Trophoblast cell (in vitro differentiated cells and primary cell): ENCODE measurements at places on chromosomes 7 and 10.

DNA sequence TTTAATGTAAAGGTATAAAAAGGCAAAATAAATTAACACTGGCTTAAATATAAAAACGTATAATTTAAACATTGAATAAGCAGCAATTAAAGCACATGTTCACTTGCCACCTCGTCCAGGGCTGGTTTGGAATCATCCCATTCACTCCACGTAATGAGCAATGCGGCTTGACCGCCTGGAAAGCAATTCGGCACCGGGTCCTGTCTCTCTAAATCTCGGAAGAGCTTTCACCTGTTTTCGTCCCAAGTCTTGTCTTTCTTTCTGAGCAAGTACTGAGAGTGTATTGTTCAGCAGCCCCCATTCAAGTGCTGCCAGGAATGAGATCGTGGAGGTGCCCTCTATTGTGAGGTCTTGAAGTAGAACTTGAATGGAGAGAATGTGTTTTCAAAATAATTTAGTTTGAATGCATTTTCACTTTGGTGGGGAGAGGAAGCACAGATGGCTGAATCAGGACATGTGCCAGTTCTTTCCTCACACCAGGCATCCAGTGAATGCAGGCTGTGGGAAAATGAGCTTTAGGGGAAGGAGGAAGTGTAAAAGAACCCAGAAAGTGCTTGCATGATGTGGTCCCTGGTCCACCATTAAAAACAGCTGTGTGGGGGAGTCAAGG is 515.2 kb downstream of the REEP3 start:
- no peak for DNase-seq

GRCh38 chr10:30637881-30638467 is 8.4 kb upstream of the LYZL2 start:
- DNase-seq = peak; percentile 68

- DNase-seq = no peak
These were observed 694.1 kb downstream of the ANKRD7 start for GRCh38 chr7:118918556-118918955.

DNA sequence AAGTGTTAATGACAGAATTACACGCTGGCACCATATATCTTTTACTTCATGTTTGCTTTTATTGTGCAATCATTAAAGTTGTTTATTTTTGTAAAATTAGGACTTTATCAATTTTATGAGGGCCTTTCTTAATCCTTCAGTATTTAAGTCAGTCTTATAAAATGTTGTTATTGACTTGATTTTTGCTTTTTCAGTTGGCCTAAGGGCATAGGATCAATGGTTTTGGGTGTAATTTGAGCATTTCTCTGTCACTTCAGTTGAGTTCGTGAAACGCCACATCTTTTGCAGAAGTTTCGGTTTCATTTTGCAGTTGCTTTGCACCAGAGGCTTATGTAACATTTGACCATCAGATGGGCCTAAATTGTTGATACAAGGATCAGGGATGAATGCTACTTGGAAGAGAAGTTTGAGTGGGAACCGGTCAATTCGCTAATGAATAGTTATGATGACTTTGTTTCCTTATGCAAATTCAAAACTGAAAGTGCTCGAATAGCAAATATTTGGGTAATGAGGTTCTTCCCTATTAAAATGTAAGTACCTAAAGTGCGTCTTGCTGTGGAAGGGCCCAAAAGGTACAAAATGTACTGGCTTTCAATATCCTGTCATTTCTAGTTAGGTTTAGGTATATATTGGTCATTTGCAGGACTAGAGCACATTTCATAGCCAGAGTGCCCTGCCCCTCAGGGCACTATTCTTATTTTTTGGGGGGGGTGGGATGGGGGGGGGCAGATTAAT is 340.9 kb downstream of the LRMDA start:
- no peak for DNase-seq

DNA sequence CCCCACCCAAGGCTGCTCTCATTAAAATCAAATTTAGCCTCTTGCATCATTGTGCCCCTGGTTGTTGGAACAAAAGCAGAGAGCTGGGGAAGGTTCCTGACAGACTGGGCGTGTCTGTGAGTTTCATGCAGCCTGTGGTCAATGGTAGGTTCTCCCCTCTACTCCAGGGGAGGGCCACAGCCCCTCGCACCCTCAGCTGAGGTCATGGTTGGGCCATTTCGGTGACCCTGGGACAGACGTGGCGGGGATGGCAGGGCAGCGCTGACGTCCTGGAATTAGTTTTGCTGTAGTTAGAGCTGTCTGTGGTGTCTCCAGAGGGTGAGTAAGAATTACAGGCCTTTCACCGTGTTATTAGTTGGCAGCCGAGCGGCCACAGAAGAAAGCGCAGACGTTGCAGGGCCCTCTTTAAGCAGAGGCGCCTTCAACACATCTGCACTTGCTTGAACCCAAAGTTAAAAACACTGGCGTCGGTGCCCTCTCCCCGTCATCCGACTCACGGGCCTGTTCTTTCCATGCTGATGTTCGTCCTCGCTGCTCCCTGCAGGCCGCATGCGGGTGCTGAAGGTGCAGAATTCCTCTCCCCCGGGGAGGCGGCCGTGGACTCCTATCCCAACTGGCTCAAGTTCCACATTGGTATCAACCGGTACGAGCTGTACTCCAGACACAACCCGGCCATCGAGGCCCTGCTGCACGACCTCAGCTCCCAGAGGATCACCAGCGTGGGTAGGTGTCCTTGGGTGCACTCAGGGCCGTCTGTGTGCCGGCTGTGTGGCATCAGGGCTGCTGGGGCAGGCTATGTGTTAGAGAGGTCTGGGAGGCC is 2.8 kb downstream of the FAM20C start:
- DNase-seq = no peak

DNA sequence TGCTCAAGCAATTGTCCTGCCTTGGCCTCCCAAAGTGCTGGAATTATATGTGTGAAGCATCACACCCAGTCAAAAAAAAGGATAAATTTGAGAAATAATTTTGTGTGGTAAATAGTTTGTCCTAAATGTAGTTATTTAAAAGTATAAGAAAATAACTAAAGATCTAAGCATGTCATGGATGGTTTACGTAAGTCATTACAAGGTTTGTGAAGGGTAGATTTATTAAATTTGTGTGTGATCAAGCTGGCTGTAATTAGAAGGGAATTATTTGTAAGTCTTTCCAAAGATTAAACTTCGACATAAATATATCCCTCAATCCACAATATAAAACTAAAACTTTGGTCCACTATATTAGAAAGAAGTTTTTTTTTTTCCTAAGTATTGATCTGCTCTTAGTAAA is 28.6 kb downstream of the ORC5 start:
- no peak for DNase-seq

- DNase-seq = no peak
These were observed 18.7 kb downstream of the HERPUD2 start for GRCh38 chr7:35676211-35676610.

DNA sequence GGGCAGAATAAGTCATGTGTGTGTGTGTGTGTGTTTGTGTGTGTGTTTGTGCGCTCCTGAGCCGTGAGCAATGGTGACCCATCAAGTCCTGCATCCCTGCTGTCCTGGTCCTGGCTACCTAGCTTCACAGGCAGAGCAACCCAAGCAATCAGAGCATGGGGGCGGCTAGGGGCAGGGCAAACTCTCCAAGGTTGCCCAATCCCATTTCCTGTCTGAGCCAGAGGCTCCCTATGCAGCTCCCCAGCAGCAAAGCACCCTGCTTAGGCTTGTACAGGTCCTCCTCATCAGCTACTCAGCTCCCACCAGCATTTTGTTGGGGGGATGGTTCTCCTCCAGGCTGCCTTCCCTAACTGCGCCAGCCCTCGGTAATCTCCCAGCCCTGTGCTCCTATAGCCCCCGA is 31.1 kb upstream of the CRHR2 start:
- DNase-seq = no peak
